ENCODE measurements at places on chromosomes 3 and 15. TPM values are rescaled to one million over a fixed set of nuclear protein-coding genes. Genes with fewer than 3 reads are reported as not detected.

Gene ACAN
- total RNA-seq, result not detected

DNA sequence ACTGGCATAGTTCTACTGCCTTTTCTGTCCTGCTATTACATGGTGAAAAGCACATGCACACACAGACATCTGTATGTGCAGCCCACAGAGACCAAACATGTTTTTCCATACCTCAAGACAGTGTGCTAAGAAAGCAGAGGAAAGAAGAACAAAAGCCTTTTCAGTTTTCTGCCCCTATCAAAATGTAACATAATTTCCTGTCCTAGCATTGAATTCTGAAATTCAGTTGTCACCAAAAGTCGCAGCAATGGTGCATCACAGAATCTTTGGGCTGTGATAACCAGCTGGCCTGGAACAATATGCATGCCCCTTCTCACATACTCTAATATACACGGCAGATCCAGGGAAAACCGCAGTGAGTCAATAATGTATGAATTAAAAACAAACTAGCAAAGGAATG lies 153.8 kb upstream of the RAP2B start:
- no peak for DNase-seq

- DNase-seq, result no peak
These were observed 73.2 kb downstream of the PRICKLE2 start for GRCh38 chr3:64152086-64152485.

DNA sequence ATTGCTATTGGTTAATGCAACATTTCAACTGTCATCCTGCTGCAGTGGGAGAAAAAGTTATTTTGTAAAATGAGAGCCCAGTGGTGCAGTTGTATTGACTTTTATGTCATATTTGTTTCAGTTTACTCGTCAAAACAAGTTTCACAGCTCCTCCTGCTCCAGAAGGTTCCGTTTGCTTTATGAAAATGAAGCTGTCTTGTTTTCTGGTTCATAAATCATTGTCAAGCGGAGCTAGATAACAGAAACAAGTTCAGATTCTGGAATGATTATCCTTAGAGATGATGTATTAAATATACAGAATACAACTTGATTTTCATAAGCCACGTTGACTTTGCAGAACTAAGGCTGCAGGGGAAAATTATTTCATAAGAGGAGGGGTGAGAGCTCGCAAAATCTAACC lies 970.5 kb upstream of the NR2F2 start:
- DNase-seq, result no peak

DNA sequence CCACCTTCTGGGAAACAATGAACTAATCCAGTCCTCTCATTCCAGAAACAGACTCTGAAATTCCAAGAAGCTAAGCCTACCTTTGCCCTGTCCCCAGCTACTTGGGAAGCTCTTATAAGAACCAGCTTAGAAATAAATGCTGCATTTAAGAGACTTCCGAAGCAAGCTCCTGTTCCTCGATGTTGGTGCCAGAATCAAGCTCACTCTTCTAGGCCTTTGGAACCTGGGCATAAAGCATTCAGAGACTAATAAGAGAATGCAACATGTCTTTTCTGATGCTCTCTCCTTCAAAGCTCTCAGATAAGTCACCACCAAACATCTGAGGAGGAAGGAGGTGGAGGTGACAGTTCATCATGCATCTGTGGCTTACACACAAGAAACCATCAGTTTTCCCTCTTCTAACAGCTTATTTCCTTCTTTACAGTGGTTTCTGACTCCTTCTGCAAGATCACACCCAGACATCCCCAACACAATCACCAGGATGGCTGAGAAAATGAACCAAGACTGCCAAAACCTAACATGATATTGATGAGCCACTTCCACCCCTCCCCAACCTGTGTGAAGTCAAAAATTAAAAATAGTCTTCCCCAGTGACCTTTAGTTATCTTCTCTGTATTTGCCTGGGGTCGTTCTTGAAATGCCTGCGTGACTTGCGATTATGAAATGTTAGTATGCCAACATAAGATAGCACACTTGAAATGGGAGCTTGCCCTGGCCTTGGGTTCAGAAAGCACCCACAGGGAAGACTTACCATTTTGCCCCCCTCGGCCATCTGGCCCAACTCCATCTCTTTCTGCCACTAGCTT lies 11.5 kb downstream of the ARHGEF3 start:
- DNase-seq, result peak; percentile 35

DNA sequence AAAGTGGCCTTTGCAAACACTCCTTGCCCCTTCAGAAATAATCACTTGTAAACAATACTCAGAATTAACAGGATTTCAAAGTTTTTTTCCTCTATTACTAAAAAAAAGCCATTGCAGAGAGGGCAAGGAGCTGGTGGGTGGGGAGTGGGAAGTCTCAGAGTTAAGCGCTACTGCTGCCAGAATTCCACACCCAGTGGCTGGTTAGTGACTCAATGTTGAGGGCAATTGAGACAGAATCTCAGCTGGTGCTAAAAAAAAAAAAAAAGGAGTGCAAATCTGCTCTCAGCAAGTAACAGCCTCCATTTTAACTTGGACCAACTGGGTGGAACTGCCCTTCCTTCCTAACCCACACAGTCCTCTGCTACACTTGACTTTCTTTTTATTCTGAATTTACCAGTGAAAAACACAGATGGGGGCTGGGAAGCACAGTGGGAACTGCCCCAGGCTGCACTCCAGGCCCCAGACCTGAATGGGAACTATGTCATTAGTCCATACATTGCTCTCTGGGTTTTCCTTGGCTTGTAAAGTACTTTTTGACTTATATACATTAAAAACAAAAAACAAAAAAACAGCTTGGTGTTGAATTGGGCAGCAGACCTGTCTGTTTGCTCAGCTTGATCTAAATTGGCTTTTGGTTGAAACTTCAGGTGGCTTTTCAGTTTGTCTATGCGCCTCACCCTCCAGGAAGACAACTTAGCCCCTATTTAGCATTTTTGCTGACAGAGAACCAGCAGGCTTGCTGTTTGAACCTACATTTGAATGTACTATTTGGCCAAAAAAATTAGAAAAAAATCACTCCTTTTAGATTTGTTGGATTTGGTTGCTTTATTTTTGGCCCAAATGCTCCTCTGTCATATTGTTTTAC lies 357.8 kb upstream of the TBL1XR1 start:
- no peak for DNase-seq

GRCh38 chr3:58260261-58260731 lies 22.7 kb downstream of the ABHD6 start:
- no peak for DNase-seq

Gene SIAH2
- total RNA-seq, result 177 TPM

DNA sequence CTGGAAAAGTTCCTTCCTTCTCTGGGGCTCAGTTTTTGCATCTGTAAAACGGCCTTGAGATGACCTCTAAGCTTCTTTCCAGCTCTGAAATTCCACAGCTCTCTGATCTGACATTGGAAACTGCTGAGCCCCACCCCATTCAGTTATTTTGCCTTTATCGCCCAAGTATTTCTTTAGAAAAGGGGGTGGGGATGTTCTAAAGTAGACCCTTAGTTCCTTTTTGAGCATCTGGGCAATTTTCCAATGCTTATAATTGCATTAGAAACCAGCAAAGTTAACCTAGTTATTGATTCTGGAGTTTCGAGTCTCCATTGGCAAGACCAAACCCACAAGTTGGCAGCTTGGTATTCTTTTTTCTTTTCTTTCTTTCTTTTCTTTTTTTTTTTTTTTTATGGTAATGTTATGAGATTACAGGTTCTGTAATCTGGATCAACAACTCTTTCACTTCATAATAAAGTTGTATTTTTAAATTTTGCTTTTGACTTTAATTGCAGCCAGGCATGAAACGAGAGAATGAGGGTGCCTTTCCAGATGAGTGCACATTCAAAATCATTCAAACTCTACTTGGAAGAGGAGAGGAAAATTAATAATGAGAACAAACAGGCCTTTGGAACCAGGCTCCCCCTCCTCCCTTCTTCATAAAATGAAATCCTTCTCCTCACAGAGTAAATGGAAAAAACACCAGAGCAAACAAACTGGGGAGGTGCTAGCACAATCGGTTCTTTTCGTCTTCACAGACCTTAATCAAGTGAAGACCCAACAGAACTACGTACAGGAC lies 76.8 kb upstream of the LRIG1 start:
- DNase-seq, result no peak

DNA sequence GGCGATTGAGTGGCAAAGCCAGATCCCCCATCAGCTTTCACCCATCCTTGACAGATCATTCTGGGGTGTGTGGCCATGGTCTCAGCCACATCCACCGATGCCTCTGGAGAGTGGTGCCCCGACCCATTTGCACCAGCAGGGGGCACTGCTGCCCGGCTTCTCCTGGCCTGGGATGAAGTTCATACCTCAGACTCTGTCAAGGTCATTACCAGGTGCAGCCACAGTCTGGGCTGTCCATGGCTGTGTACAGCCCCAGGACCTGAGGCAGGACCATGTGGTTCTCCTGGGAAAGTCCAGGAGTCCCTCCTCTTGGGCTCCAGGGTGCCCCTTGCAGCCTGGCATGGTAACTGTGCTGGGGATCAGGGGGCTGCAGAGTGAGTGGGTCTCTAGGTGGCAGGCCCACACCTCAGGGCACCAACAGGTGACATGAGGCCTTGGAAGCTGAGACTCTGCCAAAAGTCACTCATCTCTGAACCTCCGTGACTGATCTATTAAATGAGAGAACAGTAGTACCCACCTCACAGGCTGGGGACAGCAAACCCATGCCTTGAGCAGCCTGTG lies 67.2 kb downstream of the CACNA2D2 start:
- DNase-seq, result peak; percentile 67

Gene PAK6
- 0.26 TPM for total RNA-seq

DNA sequence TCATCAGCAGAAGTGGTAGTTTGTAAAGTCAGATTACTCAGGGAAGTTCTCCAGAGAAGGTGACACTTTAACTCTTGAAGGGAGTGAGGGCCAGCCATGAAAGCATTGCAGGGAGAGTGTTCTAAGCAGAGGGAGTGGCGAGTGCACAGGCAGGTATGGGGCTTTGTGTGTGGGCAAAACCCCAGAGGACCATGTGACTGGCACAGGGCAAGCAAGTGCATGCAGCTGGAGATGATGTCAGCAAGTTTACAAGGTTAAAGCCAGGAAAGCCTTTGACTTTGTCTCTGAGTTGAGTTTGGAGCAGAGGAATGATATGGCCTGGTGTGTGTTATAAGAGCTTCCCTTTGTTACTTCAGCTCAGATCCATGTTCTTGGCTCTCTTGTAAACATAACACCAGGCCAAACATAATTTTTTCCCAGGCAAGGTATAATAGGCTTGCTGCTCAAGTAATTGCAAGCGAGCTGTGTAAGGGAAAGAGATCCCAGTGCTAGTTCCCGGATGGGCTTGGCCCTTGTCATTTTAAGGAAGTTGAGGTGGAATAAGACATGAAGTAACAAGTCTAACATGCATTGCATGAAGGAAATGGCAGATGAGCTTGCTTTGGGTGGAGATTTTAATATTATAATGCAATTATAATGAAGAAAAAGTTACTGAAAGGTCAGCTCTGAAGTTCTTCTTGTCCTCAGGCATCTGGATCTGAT lies 341.1 kb upstream of the LRRC3B start:
- no peak for DNase-seq

GRCh38 chr3:73350996-73351395 lies 273.7 kb downstream of the PDZRN3 start:
- no peak for DNase-seq

DNA sequence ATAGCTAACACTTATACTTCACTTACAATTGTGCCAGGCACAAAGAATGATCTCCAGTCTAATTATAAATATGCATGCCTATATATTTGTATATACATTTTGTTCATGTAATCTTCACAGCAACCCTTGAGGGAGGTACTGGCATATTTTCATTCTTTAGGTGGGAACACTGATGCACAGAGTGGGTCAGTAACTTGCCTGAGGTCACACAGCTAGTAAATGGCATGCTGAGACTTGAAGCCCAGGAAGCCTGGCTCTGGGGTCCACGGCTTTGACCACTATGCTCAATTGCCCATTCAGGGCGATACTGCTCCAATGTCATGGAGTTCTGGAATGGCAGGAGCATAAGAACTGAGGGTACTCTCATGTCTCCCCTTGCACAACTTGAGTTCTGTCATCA lies 139.8 kb downstream of the SHQ1 start:
- no peak for DNase-seq

GRCh38 chr15:32898414-32898813 lies 180.6 kb downstream of the GREM1 start:
- no peak for DNase-seq

DNA sequence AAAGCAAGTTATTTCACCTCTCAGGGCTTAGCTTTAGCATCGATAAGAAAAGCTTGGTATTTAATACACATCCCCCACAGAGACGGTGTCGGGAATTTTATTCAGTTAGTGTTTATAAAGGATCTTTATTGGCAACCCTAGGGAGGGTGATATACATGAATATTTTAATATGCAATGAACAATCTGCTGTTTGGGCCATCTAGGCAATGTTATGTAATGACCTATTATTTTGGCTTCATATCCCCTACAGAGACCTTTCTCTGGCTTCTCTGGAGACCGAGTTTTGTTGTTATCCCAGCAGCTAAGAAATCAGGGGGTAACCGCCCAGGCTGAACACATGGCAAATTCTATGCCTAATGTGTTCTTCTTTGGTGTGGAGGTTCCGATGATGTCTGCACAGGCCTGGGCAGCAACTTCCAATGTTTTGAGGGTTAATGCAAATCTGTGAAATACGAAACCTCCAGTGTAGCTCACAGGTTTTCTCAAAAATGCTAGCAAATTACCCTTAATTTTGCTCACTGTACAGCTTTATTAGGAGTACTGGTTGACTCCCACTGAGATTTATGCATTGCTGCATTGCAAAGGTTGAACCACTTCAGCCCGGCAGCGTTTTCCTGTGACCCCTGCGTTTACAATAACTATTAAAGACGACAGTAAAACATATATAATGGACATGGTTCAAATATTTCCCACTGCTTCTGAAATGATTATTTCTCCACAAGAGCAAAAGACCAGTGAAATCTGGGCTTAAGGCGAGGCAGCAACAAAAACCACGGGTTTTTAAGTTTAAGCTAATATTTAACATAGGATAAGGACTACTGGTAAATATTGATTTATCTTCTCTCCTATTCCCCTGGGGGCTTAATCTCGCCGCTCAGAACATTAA lies 298.3 kb upstream of the NR2E3 start:
- no peak for DNase-seq

DNA sequence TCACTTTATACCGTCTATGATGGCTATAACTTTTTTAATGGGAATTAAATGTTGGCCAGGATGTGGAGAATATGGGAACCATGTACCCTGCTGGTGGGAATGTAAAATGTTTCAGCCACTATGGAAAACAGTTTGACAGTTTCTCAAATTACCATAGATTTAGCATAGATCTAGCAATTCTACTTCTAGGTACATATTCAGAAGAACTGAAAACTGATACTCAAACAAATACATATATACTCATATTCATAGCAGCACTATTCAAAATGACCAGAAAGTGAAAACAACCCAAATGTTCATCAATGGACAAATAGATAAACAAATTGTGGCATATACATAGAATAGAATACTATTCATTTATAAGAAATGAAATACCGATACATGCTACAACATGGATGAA lies 539.4 kb downstream of the IGSF11 start:
- DNase-seq, result no peak

All from activated T-helper 1 cell treated with anti-CD3 and anti-CD28 coated beads, Interleukin-12 subunit alpha, Interleukin-12 subunit beta, Interleukin-2, Interleukin-4 antibody, amounts not matched to agents 30 ng/mL and 10 ng/mL and 1 ng/mL, durations not matched to agents 14 hours and 24 hours and 36 hours (primary cell).